ENCODE measurements at places on chromosomes 7 and 10. TPM values are rescaled to one million over a fixed set of nuclear protein-coding genes. Genes with fewer than 3 reads are reported as not detected.

Gene MALRD1
- 1.1 TPM for total RNA-seq

Gene CNTNAP2
- total RNA-seq: not detected

Gene UPK3BL2
- total RNA-seq: 0.56 TPM

Gene AMPH
- 3.9 TPM for total RNA-seq

Gene EVX1
- total RNA-seq: not detected

Gene GDF10
- total RNA-seq: not detected

Gene AEBP1
- 1.1 TPM for total RNA-seq

Gene NKX2-3
- not detected for total RNA-seq

Gene SLC16A9
- 0.18 TPM for total RNA-seq

Gene RBP4
- total RNA-seq: not detected

Gene TFR2
- under 0.01 TPM for total RNA-seq

Gene USP54
- 7.9 TPM for total RNA-seq

Gene RNLS
- 4.2 TPM for total RNA-seq

Gene ZNF117
- total RNA-seq: 2.9 TPM

Gene CPXM2
- not detected for total RNA-seq

Gene EGR2
- 0.56 TPM for total RNA-seq

Gene TMEM26
- total RNA-seq: 0.56 TPM

Gene SSC4D
- 0.56 TPM for total RNA-seq

Gene FKBP6
- total RNA-seq: not detected

Gene ACTR3C
- total RNA-seq: not detected

Gene PRR15
- total RNA-seq: not detected

Gene SPOCK2
- total RNA-seq: not detected

Gene TMEM236
- not detected for total RNA-seq

GRCh38 chr10:125084191-125084613, 76.2 kb downstream of the CTBP2 start:
- H3K27ac ChIP-seq: peak overlapping the region; percentile 48
- H3K27me3 ChIP-seq: no peaks in the 10 kb centered on the region

- no peak for DNase-seq
- H3K4me1 ChIP-seq: peaks cover 18% of the 10 kb centered on the region
These were observed 228.4 kb downstream of the CUX1 start for GRCh38 chr7:102045681-102046372.

DNA sequence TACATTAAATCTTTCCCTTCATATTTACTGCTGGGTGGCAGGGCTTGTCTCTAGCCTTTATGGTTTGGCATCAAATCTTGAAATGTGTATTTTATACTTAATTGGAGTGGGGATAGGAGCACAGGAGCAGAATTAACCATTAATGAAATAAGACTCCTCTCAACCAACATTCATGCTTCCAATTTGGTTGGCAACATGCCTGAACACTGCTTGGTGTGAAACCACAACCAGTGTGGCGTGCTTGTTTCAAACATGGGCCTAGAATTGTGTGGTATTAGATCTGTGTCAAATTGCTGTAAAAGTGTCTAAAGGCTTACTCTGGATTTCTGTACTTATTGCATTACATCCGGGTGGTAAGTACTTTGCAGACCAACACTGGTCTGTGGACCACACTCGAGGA, 25.1 kb upstream of the VPS41 start:
- peaks cover 1% of the 10 kb centered on the region for H3K27me3 ChIP-seq
- no peak overlapping the region for H3K27ac ChIP-seq
- H3K36me3 ChIP-seq: no peaks in the 10 kb centered on the region

GRCh38 chr10:84820120-84820519, 491.7 kb downstream of the CCSER2 start:
- H3K36me3 ChIP-seq: no peaks in the 10 kb centered on the region
- H3K27ac ChIP-seq: no peak overlapping the region
- H3K4me3 ChIP-seq: no peak overlapping the region
- no peaks in the 10 kb centered on the region for H3K4me1 ChIP-seq

GRCh38 chr10:95355301-95355700, 64.5 kb upstream of the PDLIM1 start:
- no peak for DNase-seq
- no peaks in the 10 kb centered on the region for H3K36me3 ChIP-seq
- H3K4me1 ChIP-seq: peaks cover 7% of the 10 kb centered on the region
- no peaks in the 10 kb centered on the region for H3K27me3 ChIP-seq

DNA sequence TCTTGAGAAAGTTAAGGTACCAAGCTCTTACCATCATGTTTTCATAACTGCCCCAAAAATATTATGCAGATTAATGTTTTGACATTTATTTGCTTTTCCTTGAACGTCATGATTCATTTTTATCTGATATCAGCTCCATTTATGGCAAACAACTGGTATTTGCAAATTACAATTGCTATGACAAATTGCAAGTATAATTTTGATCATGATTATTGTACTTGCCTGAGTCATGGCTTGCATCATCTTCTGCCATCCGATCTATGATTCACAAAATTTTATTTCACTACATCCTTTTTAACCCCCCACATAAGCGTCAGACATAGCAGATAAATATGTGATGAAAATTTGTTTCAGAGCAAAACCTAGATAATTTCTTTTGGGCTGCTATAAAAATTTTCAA, 155.0 kb downstream of the STK31 start:
- DNase-seq: peak; percentile 43
- no peaks in the 10 kb centered on the region for H3K36me3 ChIP-seq
- no peaks in the 10 kb centered on the region for H3K27me3 ChIP-seq

GRCh38 chr10:96276831-96277230, 5.5 kb upstream of the BLNK start:
- no peaks in the 10 kb centered on the region for H3K27me3 ChIP-seq
- DNase-seq: no peak
- no peaks in the 10 kb centered on the region for H3K36me3 ChIP-seq
- H3K4me1 ChIP-seq: no peaks in the 10 kb centered on the region
- H3K4me3 ChIP-seq: no peak overlapping the region
- no peak overlapping the region for H3K27ac ChIP-seq

DNA sequence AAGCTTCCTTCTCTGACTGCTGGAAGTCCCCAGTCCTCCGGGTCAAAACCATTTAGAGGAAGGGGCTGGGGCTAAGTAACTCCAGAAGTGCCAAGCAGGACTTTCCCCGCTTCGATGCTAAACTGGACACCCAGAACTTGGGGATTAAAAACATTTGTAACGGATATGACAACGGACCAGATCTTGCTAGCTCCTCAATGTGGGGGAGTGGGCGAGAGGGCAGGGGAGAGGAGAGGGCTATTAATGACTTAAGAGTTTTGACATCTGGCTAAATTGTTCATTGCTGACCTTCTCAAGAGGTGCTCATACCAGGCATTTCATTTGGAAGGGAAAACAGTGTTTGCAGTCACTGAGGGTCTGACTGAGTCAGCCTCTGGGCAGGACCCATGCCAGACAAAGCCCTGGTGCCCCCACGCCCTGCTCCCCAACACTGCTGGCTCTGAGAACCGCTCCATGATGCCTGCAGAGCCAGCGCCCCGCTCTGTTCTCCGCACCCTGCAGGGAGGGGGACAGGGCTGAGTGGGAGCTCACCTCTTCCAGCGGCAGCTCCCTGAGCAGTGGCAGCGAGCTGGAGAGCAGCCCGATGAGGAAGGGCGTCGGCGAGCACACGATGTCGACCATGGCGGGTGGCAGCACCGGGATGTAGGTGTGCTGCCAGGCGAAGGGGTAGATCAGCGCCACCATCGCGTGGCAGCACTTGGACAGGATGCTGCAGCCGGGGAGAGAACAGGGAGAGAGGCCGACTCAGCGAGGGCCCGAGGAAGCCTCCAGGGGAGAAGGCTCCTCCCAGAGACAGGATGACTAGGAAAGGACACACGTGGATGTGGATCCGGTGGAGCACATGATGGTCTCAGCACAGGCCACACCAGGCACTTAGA, 47.7 kb upstream of the MKRN1 start:
- H3K4me3 ChIP-seq: no peak overlapping the region
- no peaks in the 10 kb centered on the region for H3K27me3 ChIP-seq
- peaks cover 4% of the 10 kb centered on the region for H3K4me1 ChIP-seq
- H3K27ac ChIP-seq: no peak overlapping the region

DNA sequence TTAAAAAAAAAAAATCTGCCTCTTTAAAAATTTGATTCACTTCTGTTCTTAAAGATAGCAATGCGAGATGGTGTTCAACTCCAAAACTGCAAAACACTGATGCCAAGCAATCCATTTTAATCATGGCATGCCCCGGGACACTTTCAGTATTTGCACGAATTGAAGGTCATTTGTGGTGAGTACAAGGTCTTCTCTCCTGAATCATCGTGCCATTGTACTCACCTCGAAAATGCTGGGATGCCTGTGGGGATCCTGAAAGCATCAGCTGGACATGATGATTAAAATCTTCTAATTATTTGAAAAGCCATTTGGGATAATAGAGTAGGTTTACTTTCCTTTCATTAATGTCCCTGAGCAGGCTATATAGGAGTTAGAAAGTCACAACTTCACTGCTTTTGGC, 125.1 kb upstream of the NRP1 start:
- no peaks in the 10 kb centered on the region for H3K36me3 ChIP-seq
- DNase-seq: peak; percentile 28
- H3K27me3 ChIP-seq: no peaks in the 10 kb centered on the region
- 0 out of 2 replicates have a peak, but pooled peaks cover 2% of the 10 kb centered on the region for H3K4me1 ChIP-seq

DNA sequence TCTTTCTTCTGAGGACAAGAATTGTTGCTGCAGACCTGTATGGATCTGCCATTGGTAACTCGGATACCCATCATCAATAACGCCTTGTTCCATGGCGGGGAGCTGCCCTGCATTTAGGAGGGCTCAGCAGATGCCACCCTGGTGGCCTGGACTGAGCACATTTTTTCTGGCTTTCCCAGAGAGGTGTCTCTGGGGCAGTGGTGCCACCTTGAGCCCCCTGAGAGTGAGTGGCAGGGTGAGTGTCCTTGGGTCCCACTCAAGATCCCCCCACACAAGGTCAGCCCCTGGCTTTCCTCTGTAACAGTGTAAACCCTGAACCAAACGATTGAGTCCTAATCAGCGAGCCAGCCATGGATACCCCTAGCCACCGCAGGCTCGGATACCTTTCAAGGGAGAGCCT, 258.6 kb downstream of the GLRX3 start:
- no peaks in the 10 kb centered on the region for H3K36me3 ChIP-seq
- no peak overlapping the region for H3K27ac ChIP-seq
- no peak for DNase-seq
- H3K27me3 ChIP-seq: no peaks in the 10 kb centered on the region

DNA sequence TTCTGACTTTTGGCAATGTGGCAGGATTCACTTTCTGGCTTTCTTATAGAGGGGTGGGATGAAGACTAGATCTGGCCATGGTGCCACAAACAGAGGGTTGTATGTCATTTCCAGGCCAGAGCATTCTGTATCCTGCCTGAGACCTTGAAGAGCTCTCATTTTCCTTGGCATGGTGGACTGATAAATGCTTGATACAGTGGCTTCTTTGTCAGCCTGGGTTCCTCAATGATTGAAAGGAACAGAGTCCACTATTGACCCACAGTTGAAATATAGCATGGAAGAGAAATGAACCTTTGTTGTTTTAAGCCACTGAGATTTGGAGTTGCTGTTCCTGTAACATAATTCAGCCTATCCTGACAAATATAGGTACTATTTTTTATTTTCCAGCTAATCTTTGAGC, 462.7 kb downstream of the SUGCT start:
- no peaks in the 10 kb centered on the region for H3K36me3 ChIP-seq
- no peaks in the 10 kb centered on the region for H3K4me1 ChIP-seq
- DNase-seq: no peak
- no peaks in the 10 kb centered on the region for H3K27me3 ChIP-seq
- H3K4me3 ChIP-seq: no peak overlapping the region

DNA sequence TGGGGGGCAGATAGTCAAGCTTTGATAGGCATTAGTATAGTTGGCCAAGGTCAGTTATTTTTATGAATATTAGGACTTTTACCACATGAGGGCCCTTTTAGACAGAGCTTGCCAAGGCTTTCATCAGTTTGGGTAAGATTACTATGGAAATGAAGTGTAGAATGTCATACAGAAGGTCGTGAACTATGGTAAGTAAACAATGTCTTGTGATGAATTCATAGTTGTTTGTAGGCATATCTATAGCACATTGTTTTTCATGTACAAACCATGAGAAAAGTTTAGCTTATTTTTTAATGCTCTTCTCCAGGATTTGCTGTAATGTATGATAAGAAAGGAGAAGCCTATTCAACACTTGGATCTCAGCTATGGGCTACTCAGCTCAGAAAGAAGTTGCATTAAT, 4.3 kb downstream of the OR2A2 start:
- H3K4me1 ChIP-seq: no peaks in the 10 kb centered on the region
- H3K27ac ChIP-seq: no peak overlapping the region
- H3K27me3 ChIP-seq: no peaks in the 10 kb centered on the region
- no peak overlapping the region for H3K4me3 ChIP-seq

GRCh38 chr10:25631471-25631870, 302.6 kb upstream of the MYO3A start:
- no peak for DNase-seq
- no peaks in the 10 kb centered on the region for H3K27me3 ChIP-seq
- no peaks in the 10 kb centered on the region for H3K36me3 ChIP-seq
- no peak overlapping the region for H3K4me3 ChIP-seq
- no peaks in the 10 kb centered on the region for H3K4me1 ChIP-seq

- no peak for DNase-seq
- no peak overlapping the region for H3K27ac ChIP-seq
- no peak overlapping the region for H3K4me3 ChIP-seq
- H3K36me3 ChIP-seq: no peaks in the 10 kb centered on the region
- no peaks in the 10 kb centered on the region for H3K4me1 ChIP-seq
These were observed 5.7 kb upstream of the LMOD2 start for GRCh38 chr7:123649964-123650363.

GRCh38 chr10:28382525-28383269, 79.8 kb upstream of the MPP7 start:
- H3K4me1 ChIP-seq: no peaks in the 10 kb centered on the region
- peak; percentile 72 for DNase-seq
- H3K27me3 ChIP-seq: peaks cover 20% of the 10 kb centered on the region
- H3K27ac ChIP-seq: no peak overlapping the region

- H3K27me3 ChIP-seq: no peaks in the 10 kb centered on the region
- no peak overlapping the region for H3K4me3 ChIP-seq
- H3K27ac ChIP-seq: no peak overlapping the region
These were observed 11.7 kb downstream of the PDAP1 start for GRCh38 chr7:99396418-99397296.

DNA sequence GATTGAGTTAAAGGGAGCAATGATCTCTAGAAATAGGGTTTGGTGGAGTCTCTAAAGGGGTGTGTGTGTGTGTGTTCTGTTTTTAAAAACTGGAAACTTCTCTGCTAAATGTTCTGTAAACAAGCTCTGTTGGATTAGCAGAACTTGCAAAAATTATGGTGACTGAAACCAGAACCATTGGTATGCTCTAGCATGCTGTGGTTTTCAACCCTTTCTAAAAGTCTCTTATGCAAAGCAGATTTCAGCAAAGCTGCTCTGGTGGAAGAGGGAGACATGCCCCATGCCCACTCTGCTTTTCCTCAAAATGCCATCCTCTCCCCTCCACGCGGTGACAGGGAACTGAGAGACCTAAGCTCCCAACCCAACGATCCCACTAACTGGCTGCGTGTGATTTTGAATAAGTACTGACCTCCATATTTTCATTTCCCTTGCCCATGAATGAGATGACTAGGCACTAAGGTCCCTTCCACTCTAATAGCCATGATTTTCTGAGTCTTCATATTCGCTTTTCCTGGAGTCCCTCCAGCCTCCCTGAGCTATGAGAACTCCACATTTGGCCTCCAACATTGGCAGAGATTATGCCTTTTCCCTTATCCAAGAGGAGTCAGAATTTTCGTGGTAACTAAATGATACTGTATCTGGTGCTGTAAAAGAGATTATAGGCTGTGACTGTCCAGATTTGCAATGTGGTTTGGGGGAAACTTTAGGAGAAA, 117.3 kb upstream of the PALS2 start:
- no peaks in the 10 kb centered on the region for H3K4me1 ChIP-seq
- no peak overlapping the region for H3K4me3 ChIP-seq
- no peak overlapping the region for H3K27ac ChIP-seq
- H3K36me3 ChIP-seq: no peaks in the 10 kb centered on the region
- H3K27me3 ChIP-seq: peaks cover 6% of the 10 kb centered on the region
- no peak for DNase-seq

GRCh38 chr10:12181065-12181775, 14.5 kb downstream of the NUDT5 start:
- H3K4me1 ChIP-seq: peaks cover 1% of the 10 kb centered on the region
- H3K27me3 ChIP-seq: no peaks in the 10 kb centered on the region
- no peak overlapping the region for H3K4me3 ChIP-seq
- no peak for DNase-seq

Data from IMR-90 (cell line).